Stimulated activated CD4-positive, alpha-beta T cell treated with anti-CD3 and anti-CD28 coated beads, TNF-alpha, amount 100 ng/mL, for 48 hours (primary cell): ENCODE measurements at places on chromosomes 11 and 22.
A peak's percentile ranks its signal among the peaks of the same experiment; 100 is the strongest.

GRCh38 chr22:31872209-31872608 is 72.1 kb upstream of the YWHAH start:
- DNase-seq = no peak

- DNase-seq = no peak
Measured at GRCh38 chr11:85627332-85627997, at the start of gene DLG2. TSS of gene DLG2 (minus strand) at chr11:85627344.

GRCh38 chr22:20523086-20523983 is 15.9 kb downstream of the MED15 start:
- DNase-seq = no peak

- DNase-seq = no peak
Measured at GRCh38 chr11:24078018-24078417, 418.8 kb upstream of the LUZP2 start.

GRCh38 chr11:12702999-12703453 is 28.8 kb downstream of the TEAD1 start:
- DNase-seq = no peak

- no peak for DNase-seq
Measured at GRCh38 chr11:10581481-10582019, 13.1 kb upstream of the LYVE1 start.

- DNase-seq = no peak
Measured at GRCh38 chr11:131064373-131064991, 148.2 kb upstream of the SNX19 start.

DNA sequence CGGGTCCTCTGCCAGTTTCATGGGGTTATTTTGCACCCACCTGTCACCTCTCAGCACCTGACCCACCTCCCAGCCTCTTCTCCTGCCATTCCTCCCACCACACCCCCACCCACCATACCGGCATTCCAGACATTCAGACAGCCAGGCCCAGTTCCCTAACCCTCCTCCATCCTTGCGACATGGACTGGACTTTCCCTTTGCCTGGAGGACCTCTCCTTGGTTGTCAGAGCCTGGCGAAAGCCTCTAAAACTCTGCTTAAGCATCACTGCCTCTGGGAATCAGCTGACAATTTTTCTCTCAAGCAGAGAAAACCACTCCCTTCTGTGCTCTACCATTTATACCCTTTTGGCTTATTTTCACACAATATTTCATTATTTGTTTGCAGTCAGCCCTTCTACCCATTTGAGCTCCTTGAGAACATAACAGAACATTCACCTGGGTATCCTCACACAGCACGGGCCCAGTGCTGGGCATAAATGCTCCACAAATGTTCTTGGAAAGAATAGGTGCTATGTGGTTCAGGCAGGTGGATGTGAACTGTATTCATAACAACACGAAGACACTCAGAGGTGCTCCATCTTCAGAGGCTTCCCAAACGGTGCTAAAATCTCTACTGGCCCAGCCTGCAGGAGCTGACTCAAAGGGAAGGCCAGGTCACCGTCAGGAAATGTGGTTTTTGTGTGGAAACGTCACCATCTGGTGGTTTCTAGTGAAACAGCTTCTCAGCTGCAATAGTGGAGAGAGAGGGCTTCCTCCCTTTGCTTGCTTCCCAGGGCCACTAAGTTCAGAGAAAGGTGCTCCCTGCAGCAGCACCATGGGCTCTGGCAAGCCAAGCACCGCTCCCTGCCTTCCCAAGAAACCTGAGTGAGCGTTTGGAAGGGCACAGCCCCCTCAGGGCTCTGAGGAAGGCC is 10.4 kb downstream of the SPATA19 start:
- peak; percentile 32 for DNase-seq

DNA sequence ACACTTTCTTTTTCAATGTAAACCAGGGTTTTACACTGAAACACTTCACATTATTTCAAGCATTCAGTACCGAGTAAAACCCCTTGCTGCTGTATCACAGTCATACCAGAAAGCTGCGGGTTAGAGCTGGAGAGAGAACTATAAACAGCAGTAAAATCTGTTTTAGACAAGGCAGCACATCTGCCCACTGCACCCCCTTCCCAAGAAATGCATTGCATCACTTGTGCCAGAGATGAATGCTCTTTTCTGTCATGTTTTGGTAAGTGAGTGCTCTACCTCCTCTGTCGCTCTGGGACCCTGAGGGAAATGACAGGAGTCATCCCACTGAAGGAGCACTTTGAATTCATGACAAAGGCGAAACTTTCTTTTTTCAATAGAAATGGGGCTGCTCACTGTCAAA is 107.2 kb downstream of the MAML2 start:
- DNase-seq = peak; percentile 51

DNA sequence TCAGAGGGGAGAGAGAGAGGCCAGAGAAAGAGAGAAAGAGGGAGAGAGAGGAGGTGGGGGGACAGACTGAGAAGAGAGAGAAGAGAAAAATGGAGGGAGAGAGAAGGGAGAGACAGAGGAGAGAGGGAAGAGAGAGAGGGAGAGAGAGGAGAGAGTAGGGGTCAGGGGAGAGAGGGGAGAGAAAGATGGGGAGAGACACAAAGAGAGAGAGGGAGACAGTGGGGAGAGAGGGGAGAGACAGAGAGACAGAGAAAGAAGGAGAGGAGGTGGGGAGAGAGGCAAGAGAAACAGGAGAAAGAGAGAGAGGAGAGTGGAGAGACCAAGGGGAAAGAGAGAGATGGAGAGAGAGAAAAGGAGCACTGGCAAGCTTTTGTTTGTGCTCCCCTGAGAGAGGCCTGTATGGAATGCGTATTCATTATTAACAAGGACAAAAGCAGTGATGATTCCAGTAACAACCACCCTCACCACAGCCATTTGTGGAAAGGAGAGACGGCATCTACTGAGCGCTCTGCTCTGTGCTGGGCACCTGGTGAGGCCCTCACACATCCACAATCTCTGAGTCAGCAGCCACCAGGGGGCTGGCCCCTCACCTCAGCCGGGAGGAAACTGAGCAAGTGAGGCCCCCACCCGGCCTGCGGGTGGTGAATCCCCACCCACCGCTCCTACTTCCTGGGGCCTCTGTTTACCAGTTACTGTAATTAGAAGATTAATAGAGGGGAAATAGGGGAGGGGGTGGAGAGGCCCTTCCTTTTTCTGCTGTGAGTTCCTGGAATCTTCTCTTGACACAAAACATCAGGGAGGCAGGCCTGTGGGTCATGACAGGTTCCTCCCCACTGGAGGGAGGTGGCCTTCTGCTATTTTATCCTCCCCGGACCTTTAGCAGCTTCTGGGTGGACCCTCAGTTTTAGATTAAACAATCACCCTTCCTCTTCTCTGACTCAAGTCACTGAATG is 14.6 kb upstream of the MIAT start:
- peak; percentile 66 for DNase-seq

DNA sequence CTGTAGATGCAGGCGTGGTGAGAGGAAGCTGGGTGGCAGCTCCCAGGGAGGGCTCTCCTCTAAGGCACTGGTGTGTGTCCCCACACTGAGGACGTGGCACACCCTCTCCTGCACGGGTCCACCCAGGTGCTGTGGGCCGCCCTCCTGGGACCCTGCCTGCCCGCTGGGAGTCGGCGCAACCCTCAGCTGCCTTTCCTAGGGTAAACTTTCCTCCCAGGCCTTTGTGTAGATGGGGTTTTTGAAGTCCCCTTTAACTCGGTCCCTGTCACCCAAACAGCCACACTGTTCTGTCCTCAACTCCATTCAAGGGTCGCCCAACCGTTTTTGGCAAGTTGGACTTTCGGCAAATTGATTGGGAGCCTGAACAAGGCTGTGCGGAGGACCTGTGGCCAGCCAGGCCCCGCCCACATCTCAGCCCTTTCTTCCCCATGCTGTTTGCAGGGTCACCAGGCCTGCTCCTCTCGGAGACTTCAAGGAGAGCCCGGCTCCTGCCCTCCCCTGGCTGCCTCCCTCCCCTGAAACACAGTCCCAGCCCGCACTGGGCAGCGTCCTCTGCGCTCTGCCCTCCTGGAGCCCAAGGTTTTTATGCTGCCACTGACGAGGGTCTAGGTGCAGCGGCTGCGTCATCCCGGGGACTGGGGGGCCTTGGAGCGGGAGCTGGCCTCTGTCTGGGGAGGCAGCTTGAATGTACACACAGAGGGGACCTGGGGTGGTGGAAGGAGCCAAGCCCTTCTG is 1126.2 kb downstream of the BRD1 start:
- DNase-seq = no peak

DNA sequence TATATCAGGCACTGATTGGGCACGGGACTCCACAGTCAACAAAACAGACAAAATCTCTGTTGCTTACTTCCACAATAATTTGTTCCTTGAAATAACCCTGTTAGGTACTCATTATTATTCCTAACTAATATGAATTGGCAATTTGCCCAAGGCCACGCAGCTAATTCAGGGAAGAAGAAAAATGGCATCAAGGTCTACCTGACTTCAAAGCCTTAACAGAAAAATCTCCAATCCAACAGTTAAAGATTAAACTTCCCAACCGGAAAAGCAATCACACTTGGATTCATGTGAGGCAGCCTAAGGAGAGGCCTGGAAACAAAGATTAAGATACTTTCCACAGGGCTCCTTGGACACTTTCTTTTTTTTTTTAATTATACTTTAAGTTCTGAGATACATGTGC is 68.9 kb downstream of the PRCP start:
- no peak for DNase-seq

DNA sequence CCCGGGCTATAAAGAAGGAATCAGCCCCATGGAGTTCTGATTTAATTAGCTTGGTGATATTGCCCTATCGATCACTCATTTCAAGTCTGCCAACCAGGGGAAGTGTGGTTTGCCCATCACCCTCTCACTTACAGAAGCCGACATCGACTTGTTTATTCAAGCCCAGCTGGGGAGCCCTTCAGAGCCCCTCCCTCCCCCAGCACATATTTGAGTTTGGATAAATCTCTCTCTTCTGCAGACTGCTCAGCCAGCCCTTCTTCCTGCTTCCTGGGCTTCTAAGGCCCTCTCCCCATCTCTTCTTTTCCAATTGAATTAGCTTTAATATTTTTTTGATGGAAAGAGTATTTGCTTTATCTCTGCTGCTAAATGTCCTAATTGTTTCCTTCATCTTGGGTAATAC is 299.0 kb downstream of the MIAT start:
- DNase-seq = no peak

DNA sequence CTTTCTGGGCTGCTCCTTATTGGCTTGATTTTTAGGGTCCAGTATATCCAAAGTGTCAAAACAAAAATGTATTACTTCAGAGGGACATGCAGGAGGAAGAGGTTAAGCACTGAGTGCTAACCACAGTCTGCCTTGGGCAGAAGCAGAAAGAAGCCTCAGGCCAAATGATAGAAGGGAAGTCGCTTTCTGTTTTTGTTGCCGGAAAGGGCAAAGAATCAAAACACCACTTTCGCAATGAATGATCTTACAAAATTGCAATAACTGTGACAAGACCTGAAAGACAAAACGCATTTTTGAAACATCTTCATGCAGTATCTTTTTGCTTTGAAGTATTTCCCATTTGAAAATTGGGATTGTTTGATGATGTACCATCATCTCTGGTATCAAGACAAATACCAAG is 70.1 kb upstream of the PICALM start:
- DNase-seq = no peak

GRCh38 chr11:13902523-13902922 is 60.0 kb upstream of the SPON1 start:
- DNase-seq = no peak

DNA sequence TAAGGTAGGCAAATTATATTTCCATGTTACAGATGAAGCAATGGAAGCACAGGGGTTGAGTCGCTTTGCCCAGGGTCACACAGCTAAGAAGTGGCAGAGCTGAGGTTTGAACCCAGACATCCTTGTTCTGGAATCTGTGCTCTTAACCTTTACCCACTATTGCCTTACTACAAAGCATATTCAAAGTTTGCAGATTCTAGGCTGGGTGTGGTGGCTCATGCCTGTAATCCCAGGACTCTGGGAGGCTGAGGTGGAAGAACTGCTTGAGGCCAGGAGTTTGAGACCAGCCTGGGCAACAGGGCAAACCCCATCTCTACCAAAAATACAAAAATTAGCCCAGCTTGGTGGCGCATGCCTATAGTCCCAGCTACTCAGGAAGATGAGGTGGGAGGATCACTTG is 27.8 kb upstream of the TFIP11 start:
- DNase-seq = no peak

DNA sequence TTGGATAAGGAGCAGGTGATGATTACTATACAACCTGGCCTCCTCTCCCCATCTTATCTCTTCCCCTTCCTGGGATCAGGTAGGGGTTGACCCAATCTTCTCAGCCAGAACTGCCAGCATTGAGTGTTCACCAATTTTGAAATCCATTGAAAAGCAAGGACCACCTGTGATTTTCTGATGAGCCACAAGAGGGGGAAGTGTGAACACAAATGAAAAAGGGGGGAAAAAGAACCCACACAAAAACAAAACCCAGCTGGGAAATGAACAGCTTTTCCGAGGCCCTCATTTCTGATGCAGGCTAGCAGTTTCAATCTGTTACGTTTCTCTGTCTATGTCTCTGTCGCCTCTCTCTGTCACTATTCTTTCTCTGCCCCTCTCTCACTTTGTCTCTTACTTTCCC is 161.9 kb downstream of the INSC start:
- DNase-seq = no peak

DNA sequence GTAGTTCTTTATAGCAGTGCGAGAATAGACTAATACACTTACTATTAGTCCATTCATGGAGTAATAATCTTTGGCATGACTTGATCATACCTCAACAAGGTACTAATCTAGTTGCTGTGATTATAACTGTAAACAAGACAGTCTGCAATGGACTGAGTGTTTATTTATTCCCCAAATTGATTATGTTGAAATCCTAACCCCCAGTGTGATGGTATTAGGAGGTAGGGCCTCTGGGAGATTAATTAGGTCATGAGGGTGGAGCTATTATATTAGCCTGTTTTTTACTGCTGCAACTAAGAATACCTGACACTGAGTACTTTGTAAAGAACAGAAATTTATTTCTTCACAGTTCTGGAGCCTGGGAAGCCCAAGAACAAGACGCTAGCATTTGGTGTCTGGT is 30.9 kb upstream of the CSNK2A3 start:
- no peak for DNase-seq

DNA sequence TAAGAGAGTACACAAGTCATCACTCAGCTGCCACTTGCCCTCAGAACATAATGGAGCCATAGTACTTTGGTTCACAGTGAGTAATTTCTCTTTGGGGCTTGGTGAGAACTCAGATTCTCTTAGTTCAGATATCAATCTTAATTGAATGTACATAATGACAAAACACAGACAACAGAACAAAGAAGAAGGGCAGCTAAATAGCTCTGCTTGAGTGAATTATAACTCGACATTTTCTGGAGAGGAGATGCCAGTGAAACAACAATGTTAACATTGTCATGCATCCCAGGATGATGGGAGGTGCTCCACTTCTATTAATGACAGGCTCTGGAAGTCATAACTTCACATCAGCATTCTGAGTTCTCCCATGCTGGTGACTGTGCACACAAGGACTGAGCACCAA is 508.1 kb downstream of the TMEM135 start:
- DNase-seq = no peak

- DNase-seq = no peak
Measured at GRCh38 chr11:38788561-38788960, 2190.5 kb upstream of the RAG2 start.

GRCh38 chr11:121466063-121466794 is 13.5 kb upstream of the SORL1-AS1 start:
- DNase-seq = no peak

GRCh38 chr11:96464700-96465307 is 75.0 kb downstream of the JRKL start:
- no peak for DNase-seq
